GM18507 (cell line): ENCODE measurements at places on chromosomes 6 and 20.

GRCh38 chr20:20206788-20207187 lies 154.5 kb downstream of the CFAP61 start:
- DNase-seq: peak; percentile 54

GRCh38 chr6:121971931-121972335 lies 427.5 kb upstream of the HSF2 start:
- no peak for DNase-seq

- DNase-seq: no peak
Observed at GRCh38 chr6:88952065-88952704, 11.2 kb downstream of the RNGTT start.

- DNase-seq: no peak
Observed at GRCh38 chr20:2991532-2991931, 51.9 kb upstream of the GNRH2 start.

DNA sequence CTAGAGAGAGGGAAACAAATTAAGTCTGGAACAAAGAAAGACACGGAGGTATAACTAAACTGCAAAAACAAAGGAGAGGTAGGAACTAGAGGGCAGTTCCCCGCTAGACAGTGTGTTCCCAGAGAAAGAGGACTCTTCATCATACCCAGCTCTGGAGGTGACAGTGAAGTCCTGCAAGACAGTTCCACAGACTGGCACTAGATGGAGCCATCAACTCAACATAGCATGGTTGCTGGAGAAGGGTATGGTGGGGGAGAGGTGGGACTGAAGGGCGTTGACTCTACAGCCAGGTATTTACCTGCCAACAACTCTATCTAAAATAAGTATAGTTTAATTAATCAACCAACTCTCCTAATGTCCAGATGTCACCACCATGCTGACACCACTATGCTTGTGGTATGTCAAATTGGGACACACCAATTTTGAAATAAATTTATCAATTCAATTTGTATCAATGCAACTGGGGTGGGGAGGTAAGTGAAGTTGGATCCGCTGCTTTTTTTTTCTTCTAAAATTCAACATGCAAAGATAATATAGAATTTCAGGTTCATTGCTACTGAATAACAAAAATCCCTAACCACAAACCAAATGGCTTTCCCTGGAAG lies 9.7 kb downstream of the BACH2 start:
- DNase-seq: no peak

GRCh38 chr6:77034161-77034560 lies 429.1 kb downstream of the HTR1B start:
- no peak for DNase-seq

GRCh38 chr6:128560966-128561365 lies 40.6 kb upstream of the PTPRK start:
- no peak for DNase-seq
